ENCODE measurements at places on chromosomes 7 and 10. TPM values are rescaled to one million over a fixed set of nuclear protein-coding genes. Genes with fewer than 3 reads are reported as not detected.

GRCh38 chr7:921071-921461 lies 33.4 kb downstream of the ADAP1 start:
- peak; percentile 71 for DNase-seq

EMX2 gene
- 0.19 TPM for total RNA-seq

TRIM74 gene
- 0.78 TPM for total RNA-seq

GRCh38 chr7:28036696-28037095 lies 143.9 kb downstream of the JAZF1 start:
- no peak for DNase-seq
